ENCODE measurements at places on chromosomes 13 and 19. TPM values are rescaled to one million over a fixed set of nuclear protein-coding genes. Genes with fewer than 3 reads are reported as not detected.

DNA sequence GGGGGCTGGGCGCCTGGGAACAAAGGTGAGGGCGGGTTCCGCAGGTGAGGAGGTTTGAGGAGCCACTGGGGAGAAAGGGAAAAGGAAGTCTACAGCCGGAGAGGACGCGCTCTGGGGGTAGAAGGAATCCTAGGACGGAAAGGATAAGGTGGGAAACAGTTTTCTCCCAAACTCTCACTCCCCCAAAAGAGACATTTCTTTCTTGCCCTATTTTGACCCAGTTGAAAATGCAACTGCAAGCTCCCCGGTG, 651 bp upstream of the POLR1D start:
- no peak for DNase-seq

DNA sequence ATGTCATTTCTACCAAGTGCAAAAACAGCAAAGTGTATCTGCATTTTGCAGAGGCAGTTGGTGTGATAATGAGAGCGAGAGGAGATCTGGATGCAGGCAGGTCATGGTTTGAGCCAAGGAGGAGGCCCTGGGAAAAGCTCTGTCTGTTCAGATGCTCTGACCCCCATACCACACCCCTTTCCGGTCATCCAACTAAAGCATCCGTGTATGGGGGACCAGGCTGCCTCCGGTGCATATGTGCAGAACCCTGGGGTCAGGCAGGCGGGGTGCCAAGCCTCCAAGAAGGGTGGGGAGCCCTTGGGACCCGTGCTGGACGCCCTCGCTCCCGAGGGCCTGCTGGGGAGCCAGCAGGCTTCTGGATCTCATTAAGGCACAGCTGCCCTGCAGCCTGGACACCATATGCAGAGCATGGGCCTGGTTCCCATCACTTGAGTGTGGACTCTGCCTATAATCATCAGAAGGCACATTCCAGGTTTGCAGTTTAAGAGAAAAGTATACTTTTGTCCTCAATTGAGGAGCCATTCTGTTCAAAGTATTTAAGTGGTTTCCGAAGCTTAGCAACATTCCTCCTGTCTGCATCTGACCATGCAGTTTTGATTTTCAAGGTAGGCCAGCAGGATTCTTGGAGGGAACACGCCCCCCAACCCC, 56.1 kb downstream of the ALOX5AP start:
- DNase-seq: peak; percentile 78

DNA sequence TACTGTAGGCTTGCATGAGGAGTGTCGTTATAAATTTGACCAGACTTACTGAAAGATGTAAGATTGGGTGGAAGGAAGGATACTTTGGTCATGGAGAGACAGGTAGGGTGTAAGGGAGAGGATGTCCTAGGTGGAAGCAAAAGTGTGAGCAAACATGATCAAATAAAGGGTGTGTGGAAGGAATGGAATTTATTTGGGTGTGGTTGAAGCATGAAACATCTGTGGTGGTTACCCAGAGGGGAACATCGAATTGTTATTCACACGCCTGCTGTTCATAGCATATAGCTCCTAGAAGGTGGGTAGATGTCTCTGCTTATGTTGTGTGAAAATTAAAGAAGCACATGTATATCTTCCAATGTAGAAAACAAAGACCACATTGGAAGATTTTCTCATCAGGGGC, 157.7 kb downstream of the ATP8A2 start:
- DNase-seq: no peak

SOX1 gene
- total RNA-seq: not detected
